Dermis microvascular lymphatic vessel endothelial cell (primary cell): ENCODE measurements at places on chromosomes 4 and X. TPM values are rescaled to one million over a fixed set of nuclear protein-coding genes. Genes with fewer than 3 reads are reported as not detected.

DNA sequence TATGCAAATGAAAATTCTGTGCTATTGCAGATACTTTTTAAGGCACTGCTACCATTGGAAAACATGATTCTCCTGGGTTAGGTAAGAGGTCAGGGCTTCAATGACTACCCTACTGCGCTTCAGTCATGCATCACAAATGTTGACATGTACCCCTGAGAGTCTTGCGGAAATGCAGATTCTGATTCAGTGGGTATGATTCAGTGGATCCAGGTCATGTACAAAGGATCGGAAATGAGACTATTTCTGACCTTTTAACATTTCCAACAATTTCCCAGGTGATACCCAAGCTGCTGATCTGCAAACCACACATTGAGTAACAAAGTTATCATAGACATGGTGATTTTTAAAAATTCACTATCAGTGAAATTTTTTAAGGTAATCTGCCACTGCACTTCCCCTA lies 62.6 kb downstream of the DDX53 start:
- no peak for DNase-seq

GRCh38 chrX:1306909-1307625 lies 29.5 kb upstream of the IL3RA start:
- no peak for DNase-seq

DNA sequence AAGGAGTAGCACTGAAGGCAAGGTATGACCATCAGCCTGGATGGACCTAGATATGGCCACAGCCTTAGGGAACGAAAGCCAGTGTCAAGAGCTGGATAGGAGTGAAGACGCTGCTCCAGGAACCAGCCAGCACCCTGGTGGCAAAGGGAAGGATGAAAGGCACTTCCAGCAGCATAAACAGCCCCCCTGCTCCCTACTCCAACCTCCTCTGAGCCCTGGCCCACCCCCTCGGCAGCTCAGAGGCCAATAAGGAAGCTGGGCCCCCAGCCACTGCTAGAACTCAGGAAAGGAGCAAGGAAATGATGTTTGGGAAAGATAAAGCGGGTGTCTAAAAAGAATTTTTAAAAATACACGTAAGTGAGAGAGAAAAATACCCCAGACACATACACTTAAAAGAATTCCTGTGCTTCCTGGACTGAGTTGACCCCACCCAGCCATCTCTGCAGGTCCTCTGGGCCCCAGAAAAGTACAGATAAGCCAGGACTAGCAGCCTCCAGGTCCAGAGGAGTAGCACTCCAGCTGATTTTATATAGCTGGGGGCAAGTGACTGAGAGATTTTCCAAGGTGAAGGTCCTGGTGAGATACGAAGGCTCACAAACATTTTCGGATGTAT lies 170.4 kb downstream of the SHROOM4 start:
- peak; percentile 38 for DNase-seq

DNA sequence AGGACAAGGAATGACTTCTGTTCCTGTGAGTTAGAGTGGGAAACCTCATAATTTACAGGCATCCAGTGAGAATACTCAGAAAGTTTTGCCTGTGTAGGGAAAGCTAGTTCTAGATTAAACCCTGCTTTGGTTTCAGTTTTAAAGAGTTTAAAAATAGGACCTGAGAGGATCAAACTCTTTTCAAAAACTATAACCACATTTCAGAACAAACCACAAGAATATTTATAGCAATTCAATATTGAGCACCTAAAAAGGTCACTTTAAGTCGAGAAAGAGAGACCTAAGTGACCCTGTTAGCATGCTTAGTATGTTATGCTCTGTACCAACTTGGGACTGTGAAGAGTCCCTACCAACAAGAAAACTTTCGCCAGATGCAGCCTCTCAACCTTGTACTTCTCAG lies 17.4 kb upstream of the PWWP3B start:
- DNase-seq = no peak

CT45A2 gene
- total RNA-seq = not detected in 2 replicates

- no peak for DNase-seq
Observed at GRCh38 chrX:17768997-17769396, 31.7 kb downstream of the SCML1 start.

GAGE1 gene
- not detected in 2 replicates for total RNA-seq
